ENCODE measurements at places on chromosomes 16 and 17. TPM values are rescaled to one million over a fixed set of nuclear protein-coding genes. Genes with fewer than 3 reads are reported as not detected.
A peak's percentile ranks its signal among the peaks of the same experiment; 100 is the strongest.

- no peak overlapping the region for H3K27ac ChIP-seq
- no peaks in the 10 kb centered on the region for H3K27me3 ChIP-seq
- H3K36me3 ChIP-seq = peaks cover 45% of the 10 kb centered on the region
- no peak for DNase-seq
- H3K4me3 ChIP-seq = no peak overlapping the region
Observed at GRCh38 chr17:13003454-13003851, 14.4 kb downstream of the ELAC2 start.

GRAPL gene
- polyA plus RNA-seq = not detected

DNA sequence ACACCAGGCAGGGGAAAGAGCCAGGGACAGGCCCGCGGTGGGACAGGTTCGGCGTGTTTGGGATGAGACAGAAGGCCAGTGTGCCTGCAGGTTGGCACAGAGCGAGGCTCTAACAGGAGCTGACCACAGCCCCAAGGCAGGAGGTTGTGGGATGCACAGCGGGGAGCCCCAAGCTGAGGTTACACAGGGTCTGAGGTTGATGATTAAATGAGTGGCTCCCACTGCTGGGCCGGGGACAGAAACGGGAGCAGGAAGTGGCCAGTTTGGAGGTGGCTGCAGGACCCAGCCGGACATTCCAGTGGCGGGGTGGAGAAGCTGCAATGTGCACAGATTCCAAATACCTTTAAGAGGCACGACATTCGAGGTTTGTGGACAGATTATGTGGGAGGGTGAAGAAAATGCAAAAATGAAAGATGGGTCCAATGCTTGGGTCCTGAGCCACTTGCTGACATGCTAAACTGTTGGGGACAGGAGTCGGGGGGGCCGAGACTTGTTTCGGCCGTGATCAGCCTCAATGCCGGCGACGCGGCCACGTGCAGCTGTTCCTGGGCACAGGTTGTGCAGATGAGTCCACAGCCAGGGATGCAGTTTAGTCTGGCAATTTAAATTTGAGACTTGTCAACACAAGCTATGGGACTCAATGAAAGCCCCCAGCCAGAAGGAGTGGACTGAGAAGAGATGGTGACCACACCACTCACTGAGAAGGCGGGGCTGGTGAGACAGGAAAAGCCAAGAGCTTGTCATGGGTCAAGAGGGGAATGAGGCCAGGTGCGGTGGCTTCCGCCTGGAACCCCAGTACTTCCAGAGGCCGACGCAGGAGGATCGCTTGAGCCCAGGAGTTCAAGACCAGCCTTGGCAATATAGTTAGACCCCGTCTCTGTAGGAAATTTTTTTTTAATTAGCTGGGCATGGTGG is 8.7 kb downstream of the ENPP7 start:
- peak; percentile 5 for DNase-seq
- peaks cover 19% of the 10 kb centered on the region for H3K27me3 ChIP-seq
- no peak overlapping the region for H3K4me3 ChIP-seq
- no peaks in the 10 kb centered on the region for H3K36me3 ChIP-seq
- no peak overlapping the region for H3K27ac ChIP-seq

- peaks cover 90% of the 10 kb centered on the region for H3K27me3 ChIP-seq
- no peaks in the 10 kb centered on the region for H3K36me3 ChIP-seq
- no peak overlapping the region for H3K4me3 ChIP-seq
- no peak for DNase-seq
- H3K27ac ChIP-seq = no peak overlapping the region
Observed at GRCh38 chr16:86128246-86128645, 229.3 kb downstream of the IRF8 start.

DNA sequence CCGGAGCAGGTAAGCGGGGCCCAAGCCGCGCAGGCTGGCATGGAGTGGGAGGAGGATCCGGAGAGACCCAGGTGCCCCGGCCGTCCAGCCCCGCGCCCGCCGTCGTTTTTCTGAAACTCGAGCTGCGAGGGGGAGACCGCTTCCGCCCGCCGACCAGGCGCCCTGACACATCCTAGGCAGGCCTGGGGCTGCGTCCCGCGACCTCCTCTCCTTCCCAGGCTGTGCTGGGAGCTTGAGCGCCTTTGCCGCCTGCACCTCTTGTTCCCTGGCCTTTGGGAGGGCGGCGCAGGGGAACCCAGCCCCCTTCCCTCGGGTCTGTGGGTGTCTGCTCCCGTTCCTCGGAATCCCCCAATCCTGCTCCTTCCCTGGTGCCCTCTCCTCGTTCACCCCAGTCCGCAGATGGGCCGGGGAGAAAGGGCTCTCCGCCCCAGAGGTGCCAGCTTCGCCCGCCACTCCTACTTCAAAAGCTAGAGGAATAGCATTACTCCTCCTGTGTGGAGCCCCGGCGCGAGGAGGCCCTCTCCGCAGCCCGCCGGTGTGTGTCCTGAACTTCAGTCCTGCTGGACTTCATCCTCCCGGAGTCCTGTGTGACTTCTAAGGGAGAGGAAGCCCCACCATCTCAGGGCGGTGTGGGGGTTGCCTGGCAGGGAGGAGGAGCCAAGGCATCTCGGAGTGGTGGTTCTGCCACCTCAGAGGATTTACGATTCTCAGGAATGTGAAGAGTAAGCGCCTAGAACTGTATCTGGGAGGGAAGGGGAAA is 1.0 kb downstream of the NHERF1 start:
- H3K4me1 ChIP-seq = no peaks in the 10 kb centered on the region
- H3K36me3 ChIP-seq = no peaks in the 10 kb centered on the region
- no peaks in the 10 kb centered on the region for H3K27me3 ChIP-seq

KRTAP1-4 gene
- polyA plus RNA-seq = not detected

SSTR5 gene
- polyA plus RNA-seq = not detected

DNA sequence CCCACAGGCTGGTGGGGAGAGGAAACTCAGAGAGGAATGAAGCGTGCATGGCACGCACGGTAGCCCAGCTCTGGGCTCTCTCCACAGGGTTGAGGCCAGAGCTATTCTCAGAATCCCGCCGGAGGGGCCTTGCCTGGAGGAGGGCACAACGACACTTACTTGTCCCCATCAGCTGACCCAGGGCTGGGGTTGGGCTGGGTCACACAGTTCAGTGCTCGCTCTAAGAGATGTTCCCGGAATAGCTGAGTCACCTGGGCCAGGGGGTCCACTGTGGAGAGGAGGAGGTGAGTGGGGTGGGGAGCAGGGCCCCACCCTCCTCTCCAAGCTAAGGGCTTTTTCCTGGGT is 21.8 kb downstream of the SREBF1 start:
- no peaks in the 10 kb centered on the region for H3K27me3 ChIP-seq
- DNase-seq = no peak
- peaks cover 3% of the 10 kb centered on the region for H3K36me3 ChIP-seq
- no peak overlapping the region for H3K27ac ChIP-seq

- no peaks in the 10 kb centered on the region for H3K4me1 ChIP-seq
- DNase-seq = no peak
- H3K27ac ChIP-seq = no peak overlapping the region
- no peak overlapping the region for H3K4me3 ChIP-seq
Observed at GRCh38 chr17:33229499-33229898, 63.6 kb downstream of the ASIC2 start.

E2F4 gene
- polyA plus RNA-seq = 50.0 TPM

DNA sequence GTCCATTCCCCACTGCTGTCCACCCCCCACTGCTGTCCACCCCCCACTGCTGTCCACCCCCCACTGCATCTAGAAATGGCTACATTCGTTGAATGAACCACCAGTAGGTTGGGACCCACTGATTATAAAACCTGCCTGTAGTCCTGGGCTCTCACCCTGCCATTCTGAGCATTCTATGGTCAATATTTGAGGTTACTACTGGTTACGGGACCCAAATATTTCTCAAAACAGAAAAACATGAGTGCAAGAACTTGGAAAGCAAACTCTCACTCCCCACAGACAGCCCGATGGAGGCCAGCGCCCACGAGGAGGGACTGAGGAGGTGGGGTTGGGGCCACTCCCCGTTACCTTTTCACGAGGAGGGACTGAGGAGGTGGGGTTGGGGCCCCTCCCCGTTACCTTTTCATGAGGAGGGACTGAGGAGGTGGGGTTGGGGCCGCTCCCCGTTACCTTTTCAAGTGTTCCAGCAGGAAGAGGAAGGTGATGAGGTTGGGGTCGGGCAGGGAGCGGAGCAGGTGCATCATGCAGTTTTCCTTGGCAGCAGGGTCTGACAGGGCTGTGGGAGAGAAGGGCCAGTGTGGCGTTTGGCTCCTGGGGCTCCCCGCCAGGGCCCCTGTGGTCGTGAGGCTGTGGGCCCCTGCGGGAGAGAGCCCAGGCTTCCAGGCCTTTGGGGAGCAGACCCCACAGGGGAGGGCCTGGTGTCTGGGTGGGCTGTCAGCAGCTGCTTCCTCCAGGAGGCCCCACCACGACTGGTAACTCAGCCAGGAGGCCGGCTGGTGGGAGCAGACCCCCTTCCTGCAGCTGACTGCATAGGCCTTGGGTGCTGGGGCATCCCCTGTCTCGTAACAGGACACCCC is 12.5 kb downstream of the TIMM22 start:
- DNase-seq = no peak
- H3K27me3 ChIP-seq = no peaks in the 10 kb centered on the region
- H3K36me3 ChIP-seq = no peaks in the 10 kb centered on the region
- no peak overlapping the region for H3K4me3 ChIP-seq
- H3K4me1 ChIP-seq = no peaks in the 10 kb centered on the region

DNA sequence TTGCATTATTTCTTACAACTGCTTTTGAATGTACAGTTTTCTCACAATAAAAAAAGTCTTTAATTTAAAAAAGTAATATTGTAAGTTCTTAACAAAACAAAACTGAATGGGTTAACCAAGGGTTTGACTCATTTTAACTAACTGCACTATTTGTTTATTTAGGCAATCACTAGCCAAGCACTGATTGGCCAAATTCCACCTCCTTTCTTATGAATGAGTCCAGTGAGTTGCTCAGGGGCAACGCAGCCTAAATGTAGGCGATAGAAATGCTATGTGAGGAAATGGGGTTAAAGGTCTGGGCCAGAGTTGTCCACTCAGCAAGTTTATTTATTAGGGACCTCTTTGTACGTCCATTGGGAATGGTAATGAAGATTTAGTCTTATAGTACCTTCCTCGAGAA is 89.6 kb upstream of the MAF start:
- H3K27ac ChIP-seq = no peak overlapping the region
- DNase-seq = no peak
- no peaks in the 10 kb centered on the region for H3K36me3 ChIP-seq
- no peaks in the 10 kb centered on the region for H3K27me3 ChIP-seq

DNA sequence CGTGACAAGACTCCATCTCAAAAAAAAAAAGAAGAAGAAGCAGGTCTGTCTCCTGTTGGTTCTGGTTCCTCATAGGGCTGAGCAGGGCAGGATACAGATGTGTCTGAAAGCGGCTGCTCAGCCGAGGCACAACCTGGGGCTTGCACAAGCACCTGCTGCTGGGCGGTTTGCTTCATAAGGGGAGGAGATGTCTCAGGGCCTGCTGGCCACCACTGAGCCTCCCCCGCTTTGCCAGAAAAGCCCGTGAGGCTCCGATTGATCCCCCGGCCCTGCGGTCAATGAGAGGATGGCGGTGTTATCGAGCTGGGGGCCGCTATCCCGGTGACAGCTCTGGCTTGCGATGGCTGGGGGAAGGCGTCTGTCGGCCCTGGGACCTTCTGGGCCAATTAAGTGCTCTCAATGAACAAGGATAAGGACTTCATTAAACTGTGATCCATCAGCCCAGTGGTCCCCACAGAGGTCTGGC is 162.0 kb downstream of the SDK2 start:
- no peak for DNase-seq
- H3K4me3 ChIP-seq = no peak overlapping the region
- H3K27me3 ChIP-seq = no peaks in the 10 kb centered on the region
- no peaks in the 10 kb centered on the region for H3K4me1 ChIP-seq

GRCh38 chr17:9221147-9221921 is 200.0 kb downstream of the NTN1 start:
- no peaks in the 10 kb centered on the region for H3K27me3 ChIP-seq
- H3K36me3 ChIP-seq = no peaks in the 10 kb centered on the region
- no peak for DNase-seq
- no peak overlapping the region for H3K4me3 ChIP-seq
- H3K4me1 ChIP-seq = peaks cover 12% of the 10 kb centered on the region
- no peak overlapping the region for H3K27ac ChIP-seq

DNA sequence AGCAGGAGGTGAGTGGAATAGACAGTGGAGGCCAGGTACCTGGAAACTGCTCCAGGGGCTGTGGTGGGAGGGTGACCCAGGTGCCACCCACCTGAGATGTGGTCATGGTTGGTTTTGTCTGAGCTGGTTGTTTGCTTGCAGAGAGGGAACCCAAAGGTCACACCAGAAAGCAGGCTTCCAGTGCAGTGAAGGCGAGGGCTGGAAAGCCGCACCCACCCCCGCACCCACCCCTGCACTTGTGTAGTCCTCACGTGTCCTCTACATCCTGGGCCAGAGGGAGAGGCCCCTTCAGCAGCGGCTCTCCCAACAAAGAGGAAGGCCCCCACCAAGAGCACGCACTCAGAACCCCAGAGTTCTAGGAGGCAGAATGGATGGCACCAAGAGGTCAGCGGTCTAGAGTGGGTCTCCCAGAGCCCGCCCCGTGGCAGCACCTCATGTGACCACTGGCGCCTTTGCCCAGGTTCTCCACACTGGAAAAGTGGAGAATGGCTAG is 92.6 kb upstream of the CBX4 start:
- H3K27me3 ChIP-seq = peaks cover 13% of the 10 kb centered on the region
- H3K36me3 ChIP-seq = no peaks in the 10 kb centered on the region
- H3K27ac ChIP-seq = no peak overlapping the region
- H3K4me1 ChIP-seq = no peaks in the 10 kb centered on the region

DRC7 gene
- polyA plus RNA-seq = not detected

GRCh38 chr17:18020971-18021370 is 18.0 kb downstream of the ATPAF2 start:
- H3K4me1 ChIP-seq = peaks cover 9% of the 10 kb centered on the region
- H3K27me3 ChIP-seq = no peaks in the 10 kb centered on the region
- H3K36me3 ChIP-seq = no peaks in the 10 kb centered on the region
- H3K27ac ChIP-seq = no peak overlapping the region

- peaks cover 22% of the 10 kb centered on the region for H3K4me1 ChIP-seq
- H3K4me3 ChIP-seq = no peak overlapping the region
- H3K27me3 ChIP-seq = no peaks in the 10 kb centered on the region
- H3K27ac ChIP-seq = no peak overlapping the region
- DNase-seq = no peak
Observed at GRCh38 chr17:80746262-80746935, 201.8 kb downstream of the RPTOR start.

CX3CL1 gene
- polyA plus RNA-seq = not detected

GRCh38 chr16:54503856-54504219 is 217.3 kb upstream of the IRX3 start:
- DNase-seq = no peak
- H3K27me3 ChIP-seq = no peaks in the 10 kb centered on the region
- peaks cover 10% of the 10 kb centered on the region for H3K4me1 ChIP-seq
- no peak overlapping the region for H3K4me3 ChIP-seq
- no peak overlapping the region for H3K27ac ChIP-seq

DNA sequence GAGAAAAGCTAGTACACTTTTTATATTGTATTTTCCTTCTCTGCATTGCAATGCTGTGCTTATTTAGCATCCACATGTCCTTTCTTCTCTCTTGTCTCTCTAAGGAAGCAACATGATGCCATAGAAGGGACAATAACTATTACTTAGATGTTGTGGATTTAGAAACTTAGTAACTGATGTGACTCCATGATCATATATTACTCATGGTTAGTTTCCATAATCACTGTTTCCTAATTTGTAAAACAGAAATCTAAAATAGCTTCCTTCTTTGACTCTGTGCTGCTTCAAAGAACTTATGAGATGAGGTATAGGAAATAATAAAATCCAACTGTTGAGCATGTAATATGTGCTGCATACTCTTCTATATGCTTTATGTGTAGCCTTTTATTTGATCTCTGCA is 6.6 kb upstream of the ABCA5 start:
- H3K27me3 ChIP-seq = no peaks in the 10 kb centered on the region
- no peaks in the 10 kb centered on the region for H3K4me1 ChIP-seq
- no peak overlapping the region for H3K27ac ChIP-seq
- H3K4me3 ChIP-seq = no peak overlapping the region

- no peaks in the 10 kb centered on the region for H3K4me1 ChIP-seq
- no peak overlapping the region for H3K27ac ChIP-seq
- peak; percentile 29 for DNase-seq
- H3K4me3 ChIP-seq = no peak overlapping the region
Observed at GRCh38 chr16:9297437-9298113, 206.1 kb downstream of the HAPSTR1 start.

SPIRE2 gene
- polyA plus RNA-seq = 0.79 TPM
